ENCODE measurements at places on chromosomes 16 and 17.

DNA sequence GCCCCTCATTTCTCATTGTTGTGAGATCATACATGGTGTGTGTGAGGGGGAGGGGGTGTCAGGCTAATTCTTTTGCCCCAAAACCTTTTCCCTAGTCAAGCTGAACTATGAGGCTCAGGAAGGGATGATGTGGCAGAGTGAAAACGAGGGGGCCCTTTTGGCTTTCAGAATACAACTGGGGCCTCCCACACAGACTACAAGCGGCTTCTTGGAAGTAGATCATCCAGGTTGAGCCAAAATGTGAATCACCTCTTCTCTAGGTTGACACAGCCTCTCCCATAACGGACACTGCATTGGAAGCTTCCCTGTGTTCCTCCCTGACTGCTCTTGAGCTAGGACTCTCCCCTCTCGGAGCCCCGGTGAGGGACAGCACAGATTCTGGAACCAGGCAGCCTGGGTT lies 2.3 kb upstream of the ALKBH5 start:
- no peak for DNase-seq

GRCh38 chr16:78577630-78578029 lies 478.2 kb downstream of the WWOX start:
- DNase-seq: no peak

DNA sequence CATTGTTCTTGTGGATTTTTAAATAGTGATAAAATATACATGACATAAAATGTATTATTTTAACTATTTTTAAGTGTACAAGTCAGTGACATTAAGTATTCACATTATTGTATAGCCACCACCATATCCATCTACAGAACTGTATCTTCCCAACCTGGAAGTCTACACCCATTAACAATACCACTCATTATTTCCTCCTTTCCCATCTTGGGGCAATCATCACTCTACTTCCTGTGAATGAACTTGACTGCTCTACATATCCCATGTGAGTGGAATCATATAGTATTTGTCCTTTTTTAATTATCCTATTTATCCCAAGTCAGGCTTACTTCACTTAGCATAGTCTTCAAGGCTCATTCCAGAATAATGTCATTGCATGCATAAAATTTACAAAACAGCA lies 40.7 kb upstream of the MMP2 start:
- DNase-seq: no peak

DNA sequence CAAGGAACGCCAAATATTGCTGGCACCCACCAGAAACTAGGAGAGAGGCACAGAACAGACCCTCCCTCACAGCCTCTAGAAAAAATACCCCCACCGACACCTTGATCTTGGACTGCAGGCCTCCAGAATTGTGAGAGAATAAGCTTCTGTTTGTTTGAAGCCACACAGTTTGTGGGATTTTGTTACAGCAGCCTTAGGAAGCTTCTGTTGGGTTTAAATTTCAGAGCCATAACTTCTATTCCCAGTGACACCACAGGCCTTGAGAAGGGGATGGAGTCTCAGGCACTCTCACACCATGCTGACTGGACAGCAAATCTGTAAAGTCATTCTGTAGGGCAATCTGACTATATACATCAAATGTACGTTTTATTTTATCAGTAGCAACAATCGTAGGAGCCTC lies 38.6 kb downstream of the RNF112 start:
- DNase-seq: no peak

DNA sequence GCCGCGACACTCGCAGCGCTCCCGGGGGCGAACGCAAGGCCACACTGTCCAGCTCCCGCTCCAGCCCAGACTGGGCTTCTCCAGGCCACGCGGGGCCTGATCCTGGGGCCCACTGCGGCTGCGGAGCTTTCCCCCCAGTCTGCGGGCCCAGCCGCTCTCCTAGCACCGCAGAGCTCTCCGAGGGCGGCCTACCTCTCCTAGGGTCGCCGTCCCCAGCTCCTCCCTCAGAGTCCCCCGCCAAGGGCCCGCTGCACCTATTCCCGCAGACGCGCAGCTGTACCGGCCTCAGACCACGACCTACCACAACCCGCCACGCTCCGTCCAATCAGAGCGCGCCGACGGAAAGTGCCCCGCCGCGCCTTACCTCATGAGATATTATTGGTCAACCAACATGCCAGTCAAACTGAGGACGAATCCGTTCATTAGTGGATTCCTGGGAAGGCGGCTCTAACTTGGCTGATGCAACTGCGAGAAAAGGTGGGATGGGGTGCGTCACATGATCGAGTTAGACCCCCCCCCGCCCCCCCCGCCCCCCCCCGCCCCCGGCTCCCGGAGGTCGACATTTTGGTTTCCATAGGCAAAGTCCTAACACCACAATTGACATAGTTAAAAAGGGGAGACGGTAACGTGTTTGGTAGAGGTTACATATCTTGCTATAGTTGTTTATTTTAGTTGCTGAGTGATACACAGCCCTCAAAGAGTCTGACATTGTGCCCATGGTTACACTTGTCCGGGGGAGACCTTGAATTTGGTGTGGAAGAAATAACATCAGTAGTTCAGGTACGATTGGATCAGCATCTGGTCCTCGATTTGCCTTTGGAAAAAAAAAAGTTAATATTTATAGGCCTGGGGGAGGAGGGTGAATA lies at the start of gene AARS1:
AARS1 (minus strand) TSS at position 278 of the 866 bp plus-strand sequence. CDS start 6,743 bp downstream, outside the sequence.
- peak; percentile 97 for DNase-seq

DNA sequence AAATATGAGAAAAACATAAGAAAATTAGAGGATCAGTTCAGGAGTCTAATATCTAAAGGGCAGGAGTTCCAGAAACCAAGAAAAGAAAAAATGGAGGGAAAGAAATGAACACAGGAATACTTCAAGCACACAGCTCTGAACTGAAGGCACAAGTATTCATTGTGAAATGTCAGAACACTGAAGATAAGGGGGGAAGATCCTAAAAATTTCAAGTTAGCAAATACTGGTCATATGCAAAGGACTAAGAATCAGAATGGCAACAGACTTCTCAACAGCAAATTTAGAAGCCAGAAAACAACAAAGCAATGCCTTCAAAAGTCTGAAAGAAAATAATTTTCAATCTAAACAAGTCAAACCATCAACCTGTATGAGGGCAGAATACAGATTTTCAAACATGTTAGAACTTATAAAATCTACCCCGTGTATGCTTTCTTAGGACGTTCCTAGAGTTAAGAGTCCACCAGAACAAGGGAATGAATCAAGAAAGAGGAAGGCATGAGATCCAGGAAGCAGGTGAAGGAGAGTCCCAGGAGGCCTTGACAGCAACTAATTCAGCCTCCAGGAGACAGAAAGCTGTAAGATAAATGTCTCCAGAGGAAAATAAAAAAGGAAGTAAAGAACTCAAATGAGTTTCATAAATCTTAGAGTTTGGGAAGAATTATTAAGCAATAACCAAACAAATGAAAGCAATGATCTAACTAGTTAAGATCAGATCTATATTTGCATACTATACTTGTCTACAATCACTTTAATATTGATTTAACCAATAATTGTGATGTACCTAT lies 2.8 kb downstream of the BRD7 start:
- no peak for DNase-seq

GRCh38 chr17:64983708-64984107 lies 64.4 kb upstream of the LRRC37A3 start:
- no peak for DNase-seq

- no peak for DNase-seq
Observed at GRCh38 chr16:87233928-87234327, 83.3 kb downstream of the C16orf95 start.

- no peak for DNase-seq
Observed at GRCh38 chr17:47694581-47695428, 844 bp downstream of the TBKBP1 start.

DNA sequence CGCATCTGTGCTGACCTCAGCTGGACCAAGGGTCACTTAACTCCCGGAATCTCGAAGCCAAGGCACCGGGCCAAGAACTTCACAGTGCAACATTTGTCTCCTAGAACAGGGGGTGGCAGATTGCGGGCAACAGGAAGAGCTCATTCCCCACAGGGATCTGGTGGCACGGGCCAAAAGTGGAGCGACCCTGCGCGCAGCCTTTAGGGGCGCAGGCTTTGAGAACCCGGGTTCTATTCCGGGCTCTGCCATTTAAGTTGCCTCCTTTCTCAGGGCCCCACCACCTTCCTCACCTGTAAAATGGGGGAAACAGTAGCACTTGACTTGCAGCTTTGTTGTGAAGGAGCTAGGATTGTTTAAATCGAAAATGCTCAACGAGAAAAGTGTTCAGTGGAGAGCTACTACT lies 651 bp downstream of the SHMT1 start:
- DNase-seq: no peak

- no peak for DNase-seq
Observed at GRCh38 chr17:2621241-2621640, 27.8 kb downstream of the PAFAH1B1 start.

DNA sequence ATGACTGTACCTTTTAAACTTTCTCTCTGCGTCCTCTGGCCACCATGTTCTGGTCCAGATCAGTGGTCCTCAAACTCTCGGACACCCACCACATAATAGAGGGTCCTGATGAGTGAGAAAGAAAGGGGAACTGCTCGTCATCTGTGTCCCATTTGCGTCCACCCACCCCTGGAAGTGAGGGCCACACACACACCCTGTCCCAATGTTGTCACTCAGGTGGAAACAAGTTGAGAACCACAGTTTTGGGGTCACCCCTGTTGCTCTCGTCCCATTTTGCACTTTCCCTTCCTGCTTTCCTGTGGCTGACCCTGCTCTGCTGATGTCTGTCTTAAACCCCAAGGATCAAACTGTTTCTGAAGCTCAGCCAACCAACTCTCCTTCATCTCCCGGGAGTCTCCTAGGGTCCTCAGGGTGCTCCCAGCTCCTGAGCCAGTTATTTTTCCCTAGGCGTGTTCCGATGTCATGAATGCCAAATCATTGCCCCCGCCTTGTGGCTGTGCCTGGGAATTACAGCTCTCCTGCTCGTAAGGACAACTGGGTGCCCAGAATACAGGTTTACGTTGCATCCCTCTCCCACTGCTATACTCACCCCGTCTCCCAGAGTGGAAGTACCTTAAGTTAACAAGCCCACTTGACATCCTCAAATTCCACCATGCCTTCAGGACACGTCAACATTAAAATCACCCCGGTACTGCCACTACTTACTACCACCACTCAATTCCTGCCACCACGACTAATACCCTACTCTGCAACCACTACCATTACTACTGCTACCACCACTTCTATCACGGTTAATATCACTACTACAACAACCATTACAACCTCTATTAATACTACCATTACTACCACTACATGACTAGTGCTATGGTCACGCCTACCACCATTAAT lies 26.0 kb upstream of the HNF1B start:
- no peak for DNase-seq

DNA sequence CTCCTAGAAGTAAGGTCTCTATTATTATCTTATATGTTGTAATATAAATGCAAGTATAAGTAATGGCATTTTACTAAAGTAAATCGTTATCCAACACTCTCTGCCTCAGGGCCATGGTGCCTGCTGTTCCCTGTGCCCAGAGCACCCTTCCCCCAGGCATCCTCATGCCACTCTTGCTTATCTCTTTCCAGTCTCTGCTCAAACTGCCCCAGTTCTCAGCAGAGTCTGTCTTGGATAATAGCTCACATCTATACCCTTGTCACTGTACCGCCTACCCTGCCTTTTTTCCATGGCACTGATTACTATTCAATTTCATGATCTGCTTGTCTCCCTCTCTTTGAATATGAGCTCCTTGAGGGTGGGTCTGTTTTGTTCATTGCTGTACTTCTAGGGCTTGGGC lies 31.7 kb downstream of the CDH1 start:
- no peak for DNase-seq

DNA sequence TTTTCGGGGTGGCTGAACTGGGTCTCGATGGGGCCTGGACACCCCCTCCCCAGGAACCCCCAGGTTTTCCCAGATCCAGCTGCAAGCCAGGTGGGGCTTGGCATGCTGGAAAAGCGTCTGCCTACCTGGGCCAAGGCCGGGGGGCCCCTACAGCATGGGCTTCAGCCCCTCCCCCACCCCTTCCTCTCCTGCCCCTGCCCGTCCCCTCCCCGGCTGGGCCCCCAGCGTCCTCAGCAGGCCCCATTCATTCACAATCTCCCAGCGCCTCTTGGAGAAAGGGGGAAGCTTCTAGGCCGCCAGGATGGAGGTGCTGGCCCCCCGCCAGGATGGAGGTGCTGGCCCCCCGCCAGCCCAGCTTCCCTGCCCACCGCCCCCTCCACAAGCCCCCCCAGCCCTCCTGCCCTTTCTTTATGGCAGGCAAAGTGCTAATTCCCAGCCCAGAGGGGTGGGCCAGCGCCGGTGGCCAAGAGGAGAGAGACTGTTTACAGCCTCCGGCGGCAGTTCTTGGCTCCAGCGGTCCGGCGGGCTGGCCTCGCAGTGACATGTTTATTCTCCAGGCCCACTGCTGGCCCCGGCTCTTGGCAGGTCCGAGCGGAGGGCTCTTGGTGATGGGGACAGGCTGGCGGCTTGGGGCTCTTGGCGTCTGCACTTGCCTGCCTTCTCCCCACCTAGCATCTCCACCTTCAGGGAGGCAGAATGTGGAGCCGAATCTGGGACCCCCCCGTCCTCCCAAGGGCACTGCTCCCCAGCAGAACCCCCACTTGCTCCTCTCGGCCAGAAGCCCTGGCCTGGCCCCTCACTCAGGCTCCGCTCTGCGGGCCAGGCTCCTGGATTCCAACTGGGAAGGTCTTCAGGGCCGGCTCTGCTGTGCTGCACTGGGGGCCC lies 94.4 kb upstream of the CIBAR2 start:
- no peak for DNase-seq

Data from NCI-H1436 treated with DMSO at 0.1 percent for 48 hours (cell line).